Hematopoietic multipotent progenitor cell treated with erythropoietin and hydrocortisone succinate and interleukin-3 and kit ligand, for 8 days (in vitro differentiated cells): ENCODE measurements at places on chromosomes 6 and 20.

DNA sequence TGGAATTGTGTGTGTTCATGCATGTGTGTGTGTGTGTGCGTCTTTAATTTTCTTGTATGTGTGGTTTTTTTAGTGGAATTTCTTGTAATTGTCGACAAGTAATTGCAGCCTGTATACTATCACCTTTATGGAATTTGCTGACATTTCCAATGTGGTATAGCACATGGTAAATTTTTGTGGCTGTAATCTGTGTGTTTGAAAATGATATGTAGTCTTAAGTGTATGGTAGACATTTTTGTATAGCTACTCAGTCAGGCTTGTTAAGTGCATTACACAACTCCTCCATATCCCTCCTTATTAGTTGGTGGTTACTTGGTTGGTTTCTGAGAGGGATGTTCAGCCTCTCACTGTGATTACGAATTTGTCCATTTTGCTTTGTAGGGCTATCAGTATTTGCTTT lies 384.5 kb upstream of the HSF2 start:
- DNase-seq, result no peak

- no peak for DNase-seq
These were observed 133.1 kb upstream of the PTPRT start for GRCh38 chr20:43322851-43323250.

- no peak for DNase-seq
These were observed 6.8 kb upstream of the HLA-B start for GRCh38 chr6:31363811-31364210.

GRCh38 chr20:23179766-23180403 lies 93.8 kb upstream of the CD93 start:
- no peak for DNase-seq

DNA sequence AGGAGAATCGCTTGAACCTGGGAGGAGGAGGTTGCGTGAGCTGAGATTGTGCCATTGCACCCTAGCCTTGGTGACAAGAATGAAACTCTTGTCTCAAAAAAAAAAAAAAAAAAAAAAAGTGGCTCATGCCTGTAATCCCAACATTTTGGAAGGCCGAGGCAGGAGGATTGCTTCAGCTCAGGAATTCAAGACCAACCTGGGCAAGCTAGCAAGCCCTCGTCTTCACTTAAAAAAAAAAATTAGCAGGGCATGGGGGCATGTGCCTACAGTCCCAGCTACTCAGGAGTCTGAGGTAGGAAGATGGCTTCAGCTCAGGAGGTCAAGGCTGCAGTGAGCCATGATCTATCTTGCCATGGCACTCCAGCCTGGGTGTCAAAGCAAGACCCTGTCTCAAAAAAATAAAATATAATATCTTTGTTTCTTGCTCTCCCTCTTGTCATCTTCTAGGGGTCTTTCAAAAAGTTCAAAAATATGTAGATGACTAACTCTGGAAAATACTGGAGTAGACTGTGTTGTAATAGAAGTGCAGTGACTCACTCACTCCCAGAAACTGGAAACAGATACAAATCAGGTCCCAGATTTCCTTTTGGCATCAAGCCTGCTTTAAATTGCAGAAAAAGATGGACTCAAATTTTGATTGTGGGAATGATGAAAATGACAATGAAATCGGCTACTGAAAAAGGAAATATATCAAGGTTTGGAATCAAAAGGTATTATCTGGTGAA lies 2.8 kb upstream of the GINM1 start:
- no peak for DNase-seq

- no peak for DNase-seq
These were observed 4.3 kb downstream of the TMEM30A start for GRCh38 chr6:75280131-75280855.

- DNase-seq, result no peak
These were observed 146.7 kb upstream of the LRFN2 start for GRCh38 chr6:40733770-40734396.

DNA sequence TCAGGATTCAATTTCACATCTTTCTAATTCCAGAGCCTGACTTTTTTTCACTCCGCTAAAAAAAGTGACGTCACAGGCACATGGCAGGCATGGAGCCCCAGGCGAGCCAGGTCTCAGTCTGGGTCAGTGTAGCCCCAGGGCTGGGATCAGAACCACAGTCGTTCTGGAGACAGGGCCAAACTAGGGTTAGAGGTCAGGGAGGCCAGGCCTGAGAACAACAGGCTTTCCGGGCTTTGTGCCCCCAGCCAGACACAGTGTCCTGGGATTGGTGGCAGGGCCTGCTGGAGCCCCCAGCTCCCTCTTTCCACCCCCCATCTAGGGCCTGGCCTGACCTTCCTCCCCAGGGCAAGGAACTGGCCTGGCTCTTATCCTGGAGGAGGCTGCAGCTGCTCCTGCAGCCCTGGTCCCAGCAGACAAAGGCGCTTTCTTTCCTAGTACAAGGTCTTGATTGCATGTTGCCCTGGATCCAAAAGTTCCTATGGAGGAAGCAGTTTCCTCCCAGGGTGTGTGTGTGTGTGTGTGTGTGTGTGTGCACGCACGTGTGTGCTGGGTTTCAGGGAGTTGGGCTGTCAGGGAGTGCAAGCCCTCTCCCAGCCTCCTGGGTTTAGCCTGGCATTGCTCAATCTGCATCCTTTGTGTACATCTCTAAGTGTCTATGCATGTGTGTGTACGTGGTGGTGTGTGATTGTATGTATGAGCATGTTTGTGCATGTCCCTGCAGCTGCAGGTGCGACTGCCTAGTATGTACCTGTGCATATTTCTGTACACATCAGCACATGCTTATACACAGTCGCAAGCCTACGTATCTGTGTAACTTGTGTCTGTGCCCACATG lies 26.5 kb upstream of the EMILIN3 start:
- DNase-seq, result no peak

- no peak for DNase-seq
These were observed 790 bp upstream of the E2F1 start for GRCh38 chr20:33686984-33687366.

- no peak for DNase-seq
These were observed 22.3 kb upstream of the PXDC1 start for GRCh38 chr6:3773678-3774298.

- DNase-seq, result peak; percentile 27
These were observed 786 bp downstream of the ADRM1 start for GRCh38 chr20:62303340-62304226.

DNA sequence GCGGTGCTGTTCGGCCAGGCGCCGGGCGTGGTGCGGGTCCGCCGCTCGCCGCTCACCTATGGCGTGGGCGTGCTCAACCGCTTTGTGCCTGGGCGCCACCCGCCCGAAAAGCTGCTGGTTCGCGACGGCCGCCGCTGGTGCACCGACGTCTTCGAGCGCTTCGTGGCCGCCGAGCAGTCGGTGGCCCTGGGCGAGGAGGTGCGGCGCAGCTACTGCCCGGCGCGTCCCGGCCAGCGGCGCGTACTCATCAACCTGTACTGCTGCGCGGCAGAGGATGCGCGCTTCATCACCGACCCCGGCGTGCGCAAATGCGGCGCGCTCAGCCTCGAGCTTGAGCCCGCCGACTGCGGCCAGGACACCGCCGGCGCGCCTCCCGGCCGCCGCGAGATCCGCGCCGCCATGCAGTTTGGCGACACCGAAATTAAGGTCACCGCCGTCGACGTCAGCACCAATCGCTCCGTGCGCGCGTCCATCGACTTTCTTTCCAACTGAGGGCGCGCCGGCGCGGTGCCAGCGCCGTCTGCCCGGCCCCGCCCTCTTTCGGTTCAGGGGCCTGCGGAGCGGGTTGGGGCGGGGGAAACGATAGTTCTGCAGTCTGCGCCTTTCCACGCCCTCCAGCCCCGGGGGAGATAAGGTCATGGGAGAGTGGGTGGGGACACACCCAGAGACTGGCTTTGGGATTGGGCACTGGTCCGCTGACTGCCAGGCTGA lies 15.7 kb downstream of the ADISSP start:
- peak; percentile 97 for DNase-seq

DNA sequence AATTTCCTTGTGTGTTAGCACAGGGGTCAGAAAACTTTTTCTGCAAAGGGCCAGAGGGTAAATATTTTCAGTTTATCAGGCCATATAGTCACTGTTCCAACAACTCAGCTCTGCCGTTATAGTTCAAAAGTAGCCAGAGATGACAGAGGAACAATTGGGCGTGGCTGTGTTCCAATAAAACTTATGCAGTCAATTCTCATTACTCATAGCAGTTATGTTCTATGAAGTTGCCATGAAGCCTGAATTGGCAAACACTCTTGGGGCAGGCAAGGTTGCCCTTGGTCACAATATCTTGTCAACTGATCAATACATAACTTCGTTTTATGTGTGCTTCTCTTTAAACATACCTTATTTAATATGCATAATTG lies 304.2 kb downstream of the TFAP2C start:
- DNase-seq, result no peak

GRCh38 chr6:47023573-47023972 lies 18.6 kb downstream of the ADGRF1 start:
- DNase-seq, result no peak

- DNase-seq, result no peak
These were observed 53.4 kb downstream of the SLX4IP start for GRCh38 chr20:10488534-10488933.

- no peak for DNase-seq
These were observed 39.0 kb upstream of the BEND3 start for GRCh38 chr6:107154131-107154800.

DNA sequence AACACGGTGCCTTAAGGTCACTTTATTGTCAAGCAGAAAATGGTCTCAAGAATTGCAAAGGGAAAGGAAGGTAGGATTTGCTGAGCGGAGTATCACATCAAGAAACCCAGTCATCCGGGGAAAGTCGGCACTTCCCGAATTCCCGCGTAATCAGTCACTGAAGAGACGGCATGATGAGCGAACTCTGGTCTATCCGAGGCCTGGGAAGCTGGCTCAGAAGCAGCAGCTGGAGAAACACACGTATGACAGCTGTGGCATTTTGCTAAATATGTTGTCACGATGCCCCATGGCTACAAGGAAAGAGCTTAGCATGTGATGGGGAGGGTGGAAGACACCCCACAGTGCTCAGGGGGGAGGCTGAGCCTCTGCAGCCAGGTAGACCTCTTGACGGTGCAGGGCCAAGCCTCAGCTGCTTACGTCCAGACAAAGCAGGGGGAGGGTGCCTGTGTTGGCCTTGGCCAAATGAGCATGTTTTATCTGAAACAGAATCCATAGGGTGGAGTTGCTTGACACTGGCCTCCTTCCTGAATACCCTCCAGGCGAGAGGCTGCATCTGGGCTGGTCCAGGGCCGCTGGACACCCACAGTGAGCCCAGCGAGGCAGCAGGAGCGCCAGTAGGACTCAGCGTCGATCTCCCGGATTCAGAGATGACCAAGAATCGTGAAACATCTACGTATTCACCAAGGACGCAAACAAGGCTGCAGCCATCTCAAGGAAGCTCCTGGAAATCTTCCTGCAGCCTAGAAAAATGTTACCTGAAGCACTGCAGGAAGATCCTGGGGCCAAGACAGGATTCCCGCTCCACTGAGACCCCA lies 118.8 kb upstream of the AFDN start:
- DNase-seq, result no peak

- DNase-seq, result no peak
These were observed 23.3 kb downstream of the PPARD start for GRCh38 chr6:35365594-35366203.

DNA sequence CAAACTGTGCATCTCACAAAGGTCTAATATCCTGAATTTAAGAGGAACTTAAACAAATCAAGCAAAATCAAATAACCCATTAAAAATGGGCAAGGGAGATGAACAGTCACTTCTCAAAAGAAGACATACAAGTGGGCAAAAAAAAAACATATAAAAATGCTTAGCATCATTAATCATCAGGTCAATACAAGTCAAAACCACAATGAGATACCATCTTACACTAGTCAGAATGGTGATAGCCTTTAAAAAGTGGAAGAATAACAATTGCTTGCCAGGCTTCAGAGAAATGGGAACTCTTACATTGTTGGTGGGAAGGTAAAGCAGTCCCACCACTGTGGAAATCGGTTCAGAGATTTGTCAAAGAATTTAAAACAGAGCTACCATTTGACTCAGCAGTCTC lies 646.7 kb upstream of the PTCHD4 start:
- DNase-seq, result no peak

DNA sequence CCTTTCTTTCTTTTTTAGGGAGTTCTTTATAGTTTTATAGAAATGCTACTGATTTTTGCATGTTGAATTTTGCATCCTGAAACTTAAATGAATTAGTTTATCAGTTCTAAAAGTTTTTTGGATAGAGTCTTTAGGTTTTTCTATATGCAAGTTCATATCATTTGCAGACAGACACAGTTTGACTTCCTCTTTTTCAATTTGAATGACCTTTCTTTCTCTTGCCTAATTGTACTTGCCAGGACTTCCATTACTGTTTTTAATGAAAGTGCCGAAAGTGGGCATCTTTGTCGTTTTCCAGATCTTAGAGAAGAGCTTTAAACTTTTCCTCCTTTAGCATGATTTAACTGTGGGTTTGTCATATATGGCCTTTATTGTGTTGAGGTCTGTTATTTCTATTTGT lies 21.1 kb upstream of the EDN1 start:
- peak; percentile 23 for DNase-seq

- DNase-seq, result no peak
These were observed 42.9 kb downstream of the CDH26 start for GRCh38 chr20:60001108-60001507.

DNA sequence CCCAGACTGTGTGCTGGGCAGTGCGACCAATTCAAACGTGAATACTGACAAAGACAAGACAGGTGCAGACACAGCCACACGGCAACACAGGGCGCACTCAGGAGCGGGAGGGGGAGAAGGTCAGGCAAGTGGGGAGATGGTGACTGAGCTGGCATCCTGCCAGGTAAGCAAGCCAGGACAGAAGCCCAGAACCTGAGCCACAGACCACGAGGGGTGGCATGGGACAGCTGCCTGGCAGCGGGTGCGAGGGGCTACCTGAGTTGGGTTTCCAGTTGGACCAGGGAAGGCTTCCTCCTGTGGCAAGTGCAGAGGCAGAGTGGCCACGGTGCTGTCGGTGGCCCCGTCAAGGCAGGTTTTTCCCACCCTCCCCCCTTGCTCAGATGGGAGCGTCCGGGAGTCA lies 215.2 kb upstream of the ARID1B start:
- no peak for DNase-seq

- no peak for DNase-seq
These were observed 80.2 kb downstream of the ANKEF1 start for GRCh38 chr20:10115021-10115420.

- no peak for DNase-seq
These were observed 65.7 kb downstream of the SCP2D1 start for GRCh38 chr20:18879262-18879661.

GRCh38 chr6:77430504-77430903 lies 32.8 kb downstream of the HTR1B start:
- DNase-seq, result no peak

DNA sequence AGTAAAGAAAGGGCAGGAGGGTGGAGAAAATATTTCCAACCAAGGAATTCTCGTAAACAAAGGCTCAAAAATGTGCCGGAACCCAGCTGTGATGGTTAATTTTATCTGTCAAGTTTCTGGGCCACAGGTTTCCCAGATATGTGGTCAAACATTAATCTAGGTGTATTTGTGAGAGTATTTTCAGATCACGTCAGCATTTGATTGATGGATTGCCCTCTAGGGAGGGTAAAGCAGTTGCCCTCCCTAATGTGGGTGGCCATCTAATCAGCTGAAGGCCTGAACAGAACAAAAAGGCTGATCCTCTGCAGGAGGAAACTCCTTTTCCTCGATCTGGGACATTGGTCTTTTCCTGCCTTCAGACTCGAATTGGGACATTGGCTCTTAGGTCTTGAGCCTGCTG lies 298.7 kb upstream of the TCF21 start:
- no peak for DNase-seq

GRCh38 chr20:58480551-58481336 lies 34.5 kb downstream of the APCDD1L start:
- no peak for DNase-seq
